SK-N-DZ (cell line): ENCODE measurements at places on chromosomes 4 and X.
A peak's percentile ranks its signal among the peaks of the same experiment; 100 is the strongest.

GRCh38 chr4:77175201-77175611, 18.2 kb downstream of the CCNG2 start:
- DNase-seq, result no peak

- no peak for DNase-seq
Observed at GRCh38 chr4:35365186-35365585, 879.1 kb downstream of the ARAP2 start.

GRCh38 chr4:113288696-113289095, 239.2 kb downstream of the ANK2 start:
- DNase-seq, result no peak

- no peak for DNase-seq
Observed at GRCh38 chrX:117919755-117920154, 196.9 kb downstream of the KLHL13 start.

- no peak for DNase-seq
Observed at GRCh38 chr4:176760471-176760870, 32.3 kb downstream of the VEGFC start.

GRCh38 chr4:39308611-39309010, 57.6 kb downstream of the RFC1 start:
- DNase-seq, result no peak

GRCh38 chr4:57443308-57443707, 333.1 kb upstream of the IGFBP7 start:
- no peak for DNase-seq

DNA sequence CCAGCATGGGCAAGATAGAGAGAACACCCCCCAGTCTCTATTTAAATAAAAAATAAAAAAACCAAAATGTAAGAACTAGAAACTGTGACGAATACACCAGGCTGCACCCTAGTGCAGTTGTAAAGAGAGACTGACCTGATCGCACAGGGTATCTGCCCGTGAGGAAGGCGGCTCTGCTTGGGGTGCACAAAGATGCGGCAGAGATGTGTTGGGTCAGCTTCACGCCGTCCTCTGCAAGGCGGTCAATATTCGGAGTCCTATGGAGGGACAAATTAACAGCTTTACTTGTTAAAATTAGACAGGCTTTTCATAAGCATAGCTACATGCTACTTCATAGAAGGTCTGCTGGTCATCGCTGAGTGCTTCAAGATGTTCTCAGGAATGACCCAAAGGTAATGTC, 26.1 kb upstream of the ARSD start:
- no peak for DNase-seq

GRCh38 chrX:25858273-25858880, 279.8 kb upstream of the MAGEB18 start:
- DNase-seq, result peak; percentile 1

DNA sequence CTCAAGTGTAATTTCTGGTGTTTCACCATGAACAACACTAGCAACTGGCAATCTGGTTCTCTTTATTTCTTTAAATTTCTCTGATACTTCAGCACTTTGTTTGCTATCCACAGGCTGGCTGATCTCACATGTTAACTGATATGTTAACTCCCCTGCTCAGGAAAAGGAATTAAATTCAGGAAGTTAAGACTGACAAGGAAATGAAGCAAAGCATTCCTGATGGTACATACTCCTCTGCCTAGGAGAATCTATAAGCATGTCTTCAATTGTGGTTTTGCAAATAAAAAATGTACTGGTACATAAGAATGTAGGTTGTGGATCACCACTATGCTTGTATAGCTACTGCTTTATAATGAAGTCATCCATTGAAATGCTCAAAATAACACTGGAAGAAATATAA, 1119.2 kb upstream of the INTU start:
- no peak for DNase-seq

DNA sequence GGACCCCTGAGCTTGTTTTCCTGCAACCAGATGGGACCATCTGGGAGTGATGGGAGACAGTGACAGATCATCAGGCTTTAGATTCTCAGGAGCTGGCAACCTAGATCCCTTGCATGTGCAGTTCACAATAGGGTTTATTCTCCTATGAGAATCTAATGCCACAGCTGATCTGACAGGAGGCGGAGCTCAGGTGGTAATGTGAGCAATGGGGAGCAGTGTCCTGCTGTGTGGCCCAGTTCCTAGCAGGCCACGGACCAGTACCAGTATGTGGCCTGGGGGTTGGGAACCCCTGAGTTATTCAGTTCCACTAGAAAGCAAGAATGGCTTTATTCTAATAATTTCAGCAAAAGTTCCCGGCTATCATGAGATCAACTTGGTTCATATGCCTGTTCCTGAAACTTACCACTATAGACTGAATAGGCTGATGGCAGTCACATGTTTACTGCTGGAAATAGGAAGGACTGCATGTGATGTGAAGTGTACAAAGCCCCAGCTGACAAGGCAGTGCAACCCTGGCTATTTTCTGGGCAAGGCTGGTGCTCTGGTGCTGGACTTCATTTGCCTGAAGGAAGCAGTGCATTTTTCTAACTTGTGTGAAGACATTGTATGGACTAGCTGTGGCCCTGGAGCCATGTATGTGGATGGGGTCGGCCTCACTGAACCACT, 107.2 kb downstream of the SPRY1 start:
- no peak for DNase-seq

- peak; percentile 31 for DNase-seq
Observed at GRCh38 chrX:11589641-11590040, 76.1 kb downstream of the ARHGAP6 start.
